Activated CD8-positive, alpha-beta memory T cell treated with anti-CD3 and anti-CD28 coated beads for 48 hours (primary cell): ENCODE measurements at places on chromosomes 13 and 19.

DNA sequence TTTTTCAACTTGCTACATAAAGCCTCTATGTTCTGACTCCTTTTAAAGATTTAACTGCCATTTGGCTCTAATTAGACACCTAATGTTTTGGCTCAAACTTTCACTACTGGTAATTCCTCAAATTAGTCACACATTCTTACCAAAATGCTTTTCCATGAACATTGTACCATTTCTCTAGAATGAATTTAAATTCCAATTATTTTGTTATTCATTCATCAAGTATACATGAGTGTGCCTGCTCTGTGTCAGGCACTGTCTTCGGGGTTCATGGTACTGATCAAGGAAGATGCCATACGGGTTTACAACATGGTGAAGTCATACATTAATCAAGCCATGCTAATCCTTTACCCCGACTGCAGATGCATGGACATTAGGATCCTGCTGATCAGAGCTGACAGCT lies 69.1 kb upstream of the POSTN start:
- DNase-seq = no peak

GRCh38 chr19:2841855-2842574 lies 740 bp downstream of the ZNF555 start:
- DNase-seq = no peak

GRCh38 chr19:33261511-33262189 lies 36.0 kb upstream of the SLC7A10 start:
- no peak for DNase-seq

DNA sequence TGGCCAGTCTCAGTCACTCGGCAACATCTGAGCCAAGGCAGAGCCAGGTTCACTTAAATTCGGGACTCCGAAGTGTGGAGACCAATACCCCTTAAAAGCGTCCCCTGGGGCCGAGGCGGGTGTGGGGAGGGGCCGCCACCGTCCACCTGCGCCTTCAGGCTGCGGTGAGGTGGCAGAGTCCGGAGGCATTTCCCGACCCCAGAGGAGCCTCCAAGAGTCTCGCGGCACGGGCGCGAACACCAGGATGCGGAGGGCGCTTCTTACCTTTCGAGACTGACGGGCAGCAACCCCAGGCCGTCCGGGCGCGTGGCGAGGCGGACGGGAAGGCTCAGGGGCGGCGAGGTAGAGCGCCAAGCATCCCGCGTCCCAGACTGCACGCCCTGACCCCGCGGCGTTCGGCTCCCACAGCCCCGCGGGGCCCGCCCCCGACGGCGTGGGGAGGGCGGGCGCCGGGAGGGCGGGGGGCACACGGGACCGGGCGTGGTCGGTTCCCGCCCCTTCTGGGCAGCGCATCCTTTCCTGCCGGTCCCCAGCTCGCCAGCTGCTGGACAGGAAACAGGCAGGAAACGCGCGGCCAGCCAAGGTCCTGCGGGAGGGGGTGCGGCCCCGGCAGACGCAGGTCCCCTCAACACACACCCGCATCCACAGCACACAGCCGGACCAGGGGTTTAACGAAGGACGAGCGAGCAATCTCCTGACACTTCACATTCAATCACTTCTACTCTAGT lies at the start of gene THSD1:
TSS of gene THSD1 (minus strand) at position 406 of the 728 bp plus-strand sequence. CDS start 3,572 bp downstream, outside the sequence.
- no peak for DNase-seq

DNA sequence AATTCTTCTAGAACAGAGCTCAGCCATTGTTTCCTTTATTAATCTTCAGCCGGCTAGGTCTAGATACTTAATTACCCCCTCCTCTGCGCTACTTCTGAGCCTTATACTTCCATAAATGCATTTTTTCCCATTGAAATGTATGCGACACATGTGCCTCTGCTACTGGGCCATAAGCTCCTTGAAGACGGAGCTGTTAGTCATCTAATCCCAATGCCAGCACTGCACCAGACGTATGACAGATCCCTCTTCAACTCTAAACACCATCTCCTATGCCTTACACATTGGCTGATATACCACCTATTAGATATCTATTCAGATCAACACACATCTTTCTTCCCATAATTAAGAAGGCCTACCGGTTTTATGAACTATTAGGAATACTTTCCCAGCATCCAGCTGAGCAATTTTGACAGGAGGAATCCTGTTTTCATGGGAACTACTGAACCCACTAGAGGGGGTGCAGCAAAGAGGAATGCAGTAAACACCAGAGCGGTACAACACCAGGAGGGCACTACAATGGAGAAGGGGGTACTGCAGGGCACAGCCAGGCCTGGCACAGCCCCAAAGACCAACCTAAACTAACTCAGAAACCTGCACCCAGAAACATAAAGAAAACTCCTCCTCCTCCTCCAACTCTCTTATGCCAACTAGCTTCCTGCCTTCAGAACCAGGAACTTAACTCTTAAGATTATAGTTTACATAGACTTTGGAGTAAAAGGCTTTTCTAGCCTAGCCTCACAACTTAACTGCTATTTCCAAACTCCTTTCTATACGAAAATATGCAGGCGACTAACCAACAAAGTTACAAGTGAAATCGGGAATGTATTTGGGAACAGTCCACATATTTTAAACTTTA lies 18.7 kb downstream of the STK24 start:
- no peak for DNase-seq

- no peak for DNase-seq
Measured at GRCh38 chr13:89363144-89363543, 1692.0 kb downstream of the SLITRK5 start.

GRCh38 chr19:48797103-48797502 lies 13.7 kb downstream of the BCAT2 start:
- no peak for DNase-seq

DNA sequence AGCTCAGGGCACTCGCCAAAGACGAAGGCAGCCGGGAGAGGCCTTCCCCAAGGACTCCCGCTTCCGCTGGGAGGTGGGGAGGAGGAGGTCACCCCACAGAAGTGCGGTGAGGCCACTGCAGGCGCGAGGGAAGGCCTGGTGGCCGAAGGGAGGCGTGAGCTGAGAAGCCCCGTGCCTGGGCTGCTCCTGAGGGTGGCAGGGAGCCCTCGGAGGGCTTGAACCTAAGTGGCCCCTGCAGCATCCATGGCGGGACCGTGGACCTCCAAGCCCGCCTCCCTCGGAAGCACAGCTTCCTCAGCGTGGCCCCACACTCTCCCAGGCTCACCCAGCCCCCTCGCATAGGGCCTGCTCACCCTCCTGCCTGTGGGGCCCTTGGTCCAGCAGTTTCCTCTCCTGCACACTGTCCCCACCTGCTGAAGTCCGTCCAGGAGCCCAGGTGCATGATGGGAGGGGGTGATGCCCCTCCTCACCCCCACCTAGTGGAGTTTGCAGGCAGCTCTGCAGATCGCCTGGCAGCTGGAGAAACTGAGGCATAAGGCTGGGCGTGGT lies 25.9 kb downstream of the EFNA2 start:
- DNase-seq = no peak

- no peak for DNase-seq
Measured at GRCh38 chr13:23599083-23599925, 29.1 kb downstream of the TNFRSF19 start.

DNA sequence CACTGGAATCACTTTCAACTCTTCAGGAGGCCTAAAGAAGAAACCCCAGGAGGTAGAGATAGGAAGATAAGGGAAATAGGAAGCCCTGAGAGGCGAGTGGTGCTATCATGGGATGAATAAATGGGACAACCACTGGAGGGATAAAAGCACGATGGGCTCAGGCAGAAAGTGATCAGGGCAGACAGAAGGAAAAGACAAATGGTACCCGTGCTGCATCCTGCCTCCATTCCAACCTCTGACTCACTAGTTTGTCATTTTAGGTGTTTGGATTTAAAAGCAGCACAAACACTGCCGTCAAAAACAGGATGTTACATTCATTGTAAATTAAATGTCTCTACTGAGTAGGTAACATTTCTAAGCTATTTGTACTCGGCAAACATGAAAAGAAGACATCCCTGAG lies 314.3 kb upstream of the HTR2A start:
- DNase-seq = no peak

DNA sequence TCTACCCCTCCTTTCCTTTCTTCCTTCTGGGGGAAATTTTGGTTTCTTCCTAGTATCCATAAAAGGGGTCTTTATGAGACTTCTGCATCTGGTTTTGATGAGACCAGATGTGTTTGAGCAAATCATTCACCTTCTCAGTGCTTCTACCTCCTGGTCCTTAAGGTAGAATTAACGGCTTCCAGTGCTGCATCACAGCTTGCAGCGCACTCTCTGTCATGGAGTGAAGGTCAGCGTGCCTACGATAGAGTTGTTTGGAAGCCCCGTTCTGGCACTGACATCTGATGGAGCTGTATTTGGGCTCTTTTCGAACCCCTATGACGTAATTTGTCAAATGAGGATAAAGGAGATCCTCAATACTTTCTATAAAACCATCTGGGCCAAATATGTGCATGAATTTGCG lies 164.2 kb downstream of the MTUS2 start:
- DNase-seq = no peak

DNA sequence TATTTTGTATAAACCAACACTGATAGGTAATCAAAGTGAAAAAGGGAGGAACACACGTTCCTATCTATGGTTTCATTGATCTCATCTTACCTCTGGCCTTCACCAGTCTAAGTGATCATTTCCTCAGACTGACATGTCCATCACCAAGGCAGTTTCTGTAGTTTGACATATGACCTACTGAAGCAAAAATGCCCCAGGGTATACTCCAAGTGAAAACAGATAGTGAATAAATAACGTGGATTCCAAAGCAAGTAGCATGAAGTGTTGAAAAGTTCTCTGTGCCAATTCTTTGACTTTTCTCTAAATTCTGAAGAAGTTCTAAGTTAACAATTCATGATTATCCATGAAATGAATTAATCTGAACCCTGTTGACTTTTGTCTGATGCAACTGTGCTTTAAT lies 334.2 kb upstream of the SGCG start:
- DNase-seq = no peak

GRCh38 chr13:77360032-77360685 lies 33.3 kb upstream of the MYCBP2 start:
- DNase-seq = no peak

- no peak for DNase-seq
Measured at GRCh38 chr13:103471896-103472295, 405.7 kb upstream of the SLC10A2 start.

DNA sequence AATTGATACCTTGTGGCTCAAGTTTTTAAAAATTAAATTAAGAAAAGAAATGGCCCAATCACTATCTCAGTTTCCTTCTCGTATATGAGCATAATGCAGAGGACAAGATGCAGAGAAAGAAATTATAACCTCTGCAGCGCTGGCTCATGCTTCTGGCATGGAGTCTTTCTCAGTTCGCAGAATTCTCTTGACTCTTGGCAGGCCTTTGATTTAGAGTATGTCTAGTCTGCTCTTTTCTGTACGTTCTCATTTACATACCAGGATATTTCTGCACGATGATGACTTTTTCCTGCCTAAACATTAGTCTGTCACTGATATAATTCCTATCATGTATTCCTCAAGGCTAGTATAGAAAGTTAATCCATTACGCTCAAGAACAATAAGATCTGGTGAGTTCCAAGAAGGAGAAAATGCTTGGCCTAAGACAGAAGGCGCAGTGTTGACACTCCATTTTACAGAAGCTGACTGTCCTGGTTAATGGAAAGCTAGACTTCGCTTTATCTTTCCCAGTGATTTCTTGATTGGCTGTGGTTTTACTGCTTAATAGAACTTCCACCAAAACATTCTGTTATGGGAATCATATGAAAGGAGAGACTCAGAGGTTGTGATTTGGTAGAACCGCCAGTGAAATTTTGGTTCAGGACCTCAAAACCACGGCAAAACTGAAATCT lies 1.7 kb upstream of the SMAD9 start:
- no peak for DNase-seq

GRCh38 chr19:5354403-5354802 lies 13.8 kb upstream of the PTPRS start:
- DNase-seq = no peak

DNA sequence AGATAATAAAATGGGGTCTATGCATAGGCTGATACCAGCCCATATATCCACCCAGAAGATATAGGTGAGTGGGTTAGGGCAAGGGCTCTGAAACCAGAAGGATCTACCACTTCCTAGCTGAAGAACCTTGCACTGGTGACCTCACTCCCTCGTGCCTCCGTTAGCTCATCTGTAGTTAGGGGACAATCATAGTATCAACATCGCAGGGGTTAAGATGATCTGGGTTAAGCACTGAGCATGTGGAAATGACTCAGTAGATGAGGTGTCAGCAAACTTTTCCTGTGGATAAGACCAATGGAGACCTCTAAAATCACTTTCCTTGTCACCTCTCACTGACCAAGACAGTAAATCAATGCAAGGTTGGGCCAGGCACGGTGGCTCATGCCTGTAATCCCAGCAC lies 30.5 kb downstream of the TNFSF14 start:
- no peak for DNase-seq

DNA sequence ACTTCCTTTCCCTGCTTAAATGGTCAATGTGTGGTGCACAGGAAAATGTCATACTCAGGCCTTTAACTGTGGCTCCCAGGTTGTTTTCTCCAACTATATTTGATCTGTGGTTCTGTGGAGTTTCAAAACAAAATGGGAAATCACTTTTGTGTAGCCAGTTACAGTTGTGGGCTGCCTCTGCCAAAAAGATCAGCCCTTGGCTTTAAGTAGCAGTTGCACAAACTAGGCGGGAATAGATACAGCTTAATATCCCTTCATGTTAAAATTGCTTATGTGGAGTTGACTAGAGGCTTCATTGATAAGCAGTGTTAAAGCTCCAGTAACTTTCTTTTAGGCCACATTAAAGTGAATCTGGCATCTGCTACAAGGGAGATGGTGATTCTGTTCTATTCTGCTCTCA lies 284.8 kb downstream of the SHISA2 start:
- no peak for DNase-seq

GRCh38 chr13:52103386-52103785 lies 25.5 kb downstream of the NEK5 start:
- no peak for DNase-seq

DNA sequence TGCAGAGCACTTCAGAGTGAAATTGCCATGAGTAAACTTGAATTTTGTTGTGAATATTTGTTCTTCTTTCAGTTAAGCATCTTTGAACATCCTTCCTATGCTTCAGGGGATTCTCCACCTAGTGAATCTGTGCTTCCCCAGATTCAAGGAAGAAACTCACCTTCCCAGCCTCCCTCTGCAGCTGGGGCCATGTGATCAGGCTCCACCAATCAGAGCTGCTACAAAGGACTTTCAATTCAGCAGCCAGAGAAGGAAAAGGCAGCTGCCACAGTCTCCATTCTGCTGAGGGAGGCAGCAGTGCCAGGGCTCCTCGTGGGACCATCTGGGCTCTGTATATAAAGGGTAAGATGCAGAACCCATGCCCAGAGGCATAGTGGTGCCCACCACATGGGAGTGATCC lies 89.7 kb upstream of the SIAH3 start:
- no peak for DNase-seq

GRCh38 chr13:66887088-66887487 lies 343.0 kb downstream of the PCDH9 start:
- DNase-seq = no peak

GRCh38 chr13:49615836-49616675 lies 12.3 kb upstream of the ARL11 start:
- DNase-seq = no peak

DNA sequence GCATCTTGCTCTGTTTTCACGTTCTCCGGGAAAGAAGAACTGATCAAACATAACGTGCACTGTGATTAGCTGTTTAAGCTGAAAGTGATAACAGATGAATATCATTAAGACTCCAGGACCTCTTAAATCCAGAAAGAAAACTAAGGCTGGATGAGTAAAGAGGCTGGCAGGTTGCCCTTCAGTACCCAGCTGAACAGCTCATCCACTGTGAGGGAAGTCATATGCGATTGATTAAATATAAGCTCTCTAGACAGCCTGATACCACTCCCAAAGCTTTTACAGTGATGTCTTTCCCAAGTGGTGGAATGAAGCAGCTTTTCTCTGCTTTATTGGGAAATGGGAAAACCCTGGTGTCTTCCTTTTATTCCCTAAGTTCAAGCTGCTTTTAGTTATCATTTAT lies 116.9 kb downstream of the EFNB2 start:
- DNase-seq = no peak

GRCh38 chr13:104632736-104633135 lies 1566.5 kb upstream of the SLC10A2 start:
- no peak for DNase-seq
